ENCODE measurements at places on chromosomes 3 and 15.

DNA sequence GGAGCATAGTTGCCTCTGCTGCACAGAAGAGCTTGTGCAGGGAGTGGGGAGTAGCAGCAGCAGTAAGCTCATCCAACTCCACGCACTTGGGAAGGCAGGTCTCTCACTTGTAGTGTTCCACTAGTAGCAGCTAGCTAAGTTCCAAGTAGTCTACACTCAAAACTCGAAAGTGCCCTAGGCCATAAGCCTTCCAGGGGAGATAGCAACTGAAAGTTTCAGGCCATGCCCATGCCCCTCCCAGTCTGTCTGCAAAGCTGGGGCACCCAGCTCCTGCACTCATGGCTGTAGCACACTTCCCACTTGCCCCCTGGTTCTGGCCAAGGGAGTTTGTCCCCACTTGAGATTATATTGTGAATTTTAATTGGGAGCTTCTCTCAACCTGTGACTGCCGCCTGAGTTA lies 57.5 kb downstream of the MFSD1 start:
- DNase-seq: no peak

DNA sequence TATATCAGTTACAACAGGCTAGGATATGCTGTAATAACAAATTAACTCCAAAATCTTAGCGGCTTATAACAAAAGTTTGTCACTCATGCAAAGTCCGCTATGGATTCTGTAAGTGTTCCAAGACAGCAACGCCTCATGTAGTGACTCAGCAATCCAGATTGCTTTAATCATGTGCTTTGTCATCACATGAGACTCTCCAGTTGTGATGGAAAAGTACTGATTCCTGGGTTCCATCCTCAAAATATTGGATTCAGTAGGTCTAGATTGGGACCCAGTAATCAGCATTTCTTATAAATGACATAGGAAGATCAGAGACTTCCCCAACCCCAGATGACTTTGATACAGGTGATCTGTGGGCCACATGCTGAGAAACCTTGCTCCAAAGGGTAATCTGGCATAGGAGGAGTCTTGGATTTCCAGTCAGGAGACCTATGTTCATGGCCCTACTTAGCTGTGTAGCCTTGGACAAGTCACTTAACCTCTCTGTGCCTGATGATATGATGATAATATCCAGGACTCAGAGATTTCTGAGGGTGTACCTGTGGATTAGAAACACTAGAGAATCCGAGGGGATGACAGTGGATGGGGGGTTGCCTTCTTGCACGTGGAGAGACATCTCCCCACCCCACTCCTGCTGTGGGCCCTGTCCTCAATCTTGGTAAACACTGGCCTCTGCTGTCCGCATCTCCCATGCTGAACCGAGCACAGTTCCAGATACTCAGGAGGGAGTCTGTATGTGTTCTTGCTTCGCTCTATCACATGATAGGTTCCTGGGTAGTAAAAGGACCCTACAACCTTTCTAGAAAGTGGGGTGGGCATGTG lies 65.5 kb downstream of the CORO2B start:
- no peak for DNase-seq

DNA sequence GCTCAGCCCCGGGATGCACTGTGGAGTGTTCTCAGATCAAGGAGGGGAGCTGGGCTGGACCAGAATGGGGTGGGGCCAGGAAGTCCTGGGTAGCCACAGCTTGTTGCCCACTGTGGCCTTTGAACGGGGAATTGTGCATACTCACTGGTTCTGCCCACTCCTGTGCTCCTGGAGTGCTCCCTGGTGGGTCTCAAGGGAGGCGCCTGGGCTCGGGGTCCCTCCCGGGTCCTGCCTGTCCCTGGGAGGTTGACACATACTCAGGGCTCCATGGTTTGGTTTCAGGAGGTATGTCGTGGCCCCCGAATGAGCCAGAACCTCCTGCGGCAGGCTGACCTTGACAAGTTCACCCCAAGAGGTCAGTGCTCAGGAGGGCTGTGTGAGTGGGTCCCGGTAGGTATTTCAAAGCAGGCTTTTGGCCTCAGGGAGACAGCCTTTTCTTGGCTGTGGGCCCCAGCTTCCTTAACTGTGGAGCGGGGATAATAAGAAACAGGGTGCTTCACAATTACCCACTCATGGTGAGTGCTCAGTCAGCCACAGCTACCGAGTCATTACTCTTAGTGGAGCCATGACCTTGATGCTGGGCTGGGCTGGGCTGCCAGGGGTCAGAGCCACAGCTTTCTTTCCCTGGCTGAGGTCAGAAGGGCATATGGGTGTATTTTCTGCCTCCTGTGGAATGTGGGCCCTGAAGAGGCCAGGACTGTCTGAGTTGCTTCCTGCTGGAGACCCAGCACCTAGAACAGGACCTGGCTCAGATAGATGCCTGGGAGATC lies 7.6 kb downstream of the DNAH1 start:
- no peak for DNase-seq

GRCh38 chr3:57709559-57709958 lies 16.7 kb upstream of the DENND6A start:
- no peak for DNase-seq

GRCh38 chr3:54188176-54188791 lies 65.9 kb downstream of the CACNA2D3 start:
- no peak for DNase-seq

GRCh38 chr3:153372326-153372725 lies 210.3 kb downstream of the RAP2B start:
- no peak for DNase-seq

DNA sequence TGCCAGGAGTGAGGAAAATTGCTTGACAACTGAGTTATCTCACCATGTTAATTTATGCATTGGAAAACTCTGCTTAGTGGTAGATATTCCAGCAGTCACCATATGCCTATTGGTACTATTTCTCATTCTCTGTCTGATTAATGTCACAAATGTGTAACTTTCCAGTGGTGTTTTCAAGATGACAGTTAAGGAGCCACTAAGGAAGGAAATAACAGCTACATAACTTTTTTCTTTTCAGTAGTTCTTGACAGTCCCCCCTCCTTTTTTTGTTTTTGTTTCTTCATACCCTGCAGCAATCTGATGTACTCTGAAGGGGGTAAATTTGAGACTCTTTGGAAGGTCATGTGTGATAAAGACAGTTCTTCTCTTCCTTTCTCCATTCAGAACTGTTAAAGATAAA lies 13.1 kb downstream of the RASA2 start:
- DNase-seq: no peak

GRCh38 chr3:117485841-117486240 lies 776.3 kb downstream of the TUSC7 start:
- DNase-seq: no peak

GRCh38 chr3:183210862-183211341 lies 42.2 kb upstream of the B3GNT5 start:
- no peak for DNase-seq

DNA sequence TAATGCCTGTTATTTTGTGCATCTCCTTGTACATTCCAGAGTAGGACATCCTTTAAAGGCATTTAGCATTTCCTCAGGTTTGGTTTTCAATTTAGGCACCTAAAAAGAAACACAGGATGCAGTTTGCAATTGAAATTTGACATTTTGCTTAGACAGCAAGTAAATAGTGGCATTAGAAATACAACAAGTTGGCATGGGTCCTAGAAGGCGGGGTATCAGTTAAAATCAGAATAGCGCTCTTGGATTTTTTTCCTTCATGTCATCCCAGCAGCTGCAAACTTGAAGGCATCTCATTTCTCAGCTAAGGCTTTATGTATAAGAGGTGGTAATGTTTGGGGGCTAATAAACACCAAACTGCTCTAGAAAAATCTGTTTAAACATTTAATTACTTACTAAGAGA lies 47.5 kb upstream of the SKOR1 start:
- no peak for DNase-seq

GRCh38 chr3:10223676-10224639 lies 24.3 kb upstream of the TATDN2 start:
- no peak for DNase-seq

GRCh38 chr15:100890850-100891249 lies 11.2 kb downstream of the ALDH1A3 start:
- no peak for DNase-seq

GRCh38 chr15:63979262-63979793 lies 67.0 kb downstream of the DAPK2 start:
- no peak for DNase-seq

DNA sequence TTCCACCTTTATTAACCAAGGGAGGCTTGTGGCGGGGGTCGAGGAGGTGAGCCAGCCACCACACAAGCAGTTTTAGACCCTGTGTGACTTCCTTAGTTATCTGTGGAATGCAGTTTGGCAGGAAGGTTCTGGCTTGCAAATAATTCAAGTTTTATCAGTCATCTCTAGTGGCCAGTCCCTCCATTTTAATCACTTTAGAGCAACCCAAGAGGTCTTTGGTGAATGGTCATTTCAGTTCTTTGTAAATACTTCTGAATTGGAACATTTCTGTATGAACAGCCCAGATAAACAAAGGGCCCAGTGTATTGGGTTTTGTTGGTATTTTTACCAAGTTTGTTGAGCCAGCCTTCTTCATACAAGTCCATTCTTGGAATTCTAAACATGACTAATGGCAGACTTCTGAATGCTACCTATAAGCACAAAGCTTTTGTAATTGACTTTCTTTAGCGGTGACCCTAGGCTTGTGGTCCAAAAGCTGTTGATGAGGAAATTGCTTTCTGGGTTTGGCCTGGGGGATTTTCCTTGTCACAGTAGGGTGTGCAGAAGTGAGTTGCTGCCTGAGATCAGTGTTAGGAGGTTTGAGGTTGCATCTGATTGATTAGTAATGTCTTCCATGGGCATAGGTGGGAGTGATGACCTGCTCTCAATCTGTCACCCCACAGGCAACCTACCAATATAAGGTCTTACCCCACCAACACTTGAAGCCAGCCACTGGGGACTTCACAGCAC lies 193.3 kb upstream of the TOPAZ1 start:
- no peak for DNase-seq

DNA sequence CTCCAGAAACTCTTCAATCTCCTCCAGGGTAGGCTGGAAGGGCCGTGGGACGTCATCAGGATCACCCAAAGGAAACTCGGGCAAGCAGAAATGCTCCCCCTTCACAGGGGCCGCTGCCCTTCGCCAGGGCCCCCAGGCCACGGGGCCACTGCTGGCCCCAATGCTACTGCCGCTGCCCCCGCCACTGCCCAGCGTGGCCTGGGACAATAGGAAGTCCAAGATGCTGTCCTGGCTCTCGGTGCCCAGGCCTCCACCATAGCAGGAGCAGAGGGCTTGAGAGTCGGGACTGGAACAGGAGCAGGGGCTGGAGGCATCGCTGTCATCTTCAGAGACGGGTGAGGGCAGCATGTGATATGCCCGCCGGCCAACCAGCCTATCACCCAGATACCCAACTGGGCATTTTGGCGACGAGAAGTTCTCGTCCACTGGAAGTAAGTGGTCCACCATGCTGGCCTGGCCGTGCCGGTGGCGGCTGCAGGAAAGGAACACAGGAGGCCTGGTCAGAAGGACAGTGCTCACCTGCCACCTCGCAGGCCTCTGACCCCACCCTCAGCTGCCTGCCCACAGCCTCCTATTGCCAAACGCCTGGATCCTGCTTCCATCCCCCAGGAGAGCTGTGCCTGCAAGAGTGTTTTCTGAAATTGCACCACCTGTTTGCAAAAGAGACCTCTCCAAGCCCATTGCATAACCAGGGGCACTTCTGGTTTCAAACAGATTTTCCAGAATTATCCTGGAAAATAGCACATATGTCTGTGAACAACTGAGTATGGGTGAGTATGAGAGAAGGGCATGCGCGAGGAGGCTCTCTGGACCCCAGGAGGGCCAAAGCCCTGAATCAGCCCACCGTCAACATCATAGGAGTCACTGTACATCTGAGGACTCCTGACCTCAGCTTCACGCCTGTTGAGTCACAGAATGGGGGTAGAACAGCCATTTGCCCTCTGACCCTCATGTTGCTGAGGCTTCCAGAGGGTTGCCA lies 4.4 kb downstream of the KLF15 start:
- DNase-seq: no peak

GRCh38 chr3:29064085-29064484 lies 216.8 kb upstream of the RBMS3 start:
- DNase-seq: no peak

DNA sequence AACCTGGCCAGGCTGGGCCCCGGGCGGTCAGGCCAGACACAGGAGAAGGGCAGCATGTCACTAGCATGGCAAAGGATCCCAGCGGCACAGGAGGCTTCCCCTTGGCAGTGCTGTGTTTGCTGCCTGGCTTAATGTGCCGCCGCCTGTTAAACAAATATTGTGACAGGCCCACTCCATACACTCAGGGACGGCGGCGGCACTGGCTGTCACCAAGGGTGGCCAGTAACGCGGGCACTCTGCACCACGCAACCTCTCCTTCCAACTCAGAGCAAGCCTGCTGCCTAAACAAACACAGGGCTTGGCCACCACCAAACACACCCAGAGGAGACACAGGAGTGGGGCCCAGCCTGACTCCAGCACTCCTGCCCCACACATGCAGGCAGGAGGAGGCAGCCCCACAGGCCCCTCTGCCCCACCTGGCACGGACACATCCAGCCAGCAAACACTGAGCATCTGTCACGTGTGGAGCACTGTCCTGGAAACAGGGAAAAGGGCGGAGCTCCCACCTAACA lies 48.0 kb downstream of the TPRA1 start:
- DNase-seq: peak; percentile 91

DNA sequence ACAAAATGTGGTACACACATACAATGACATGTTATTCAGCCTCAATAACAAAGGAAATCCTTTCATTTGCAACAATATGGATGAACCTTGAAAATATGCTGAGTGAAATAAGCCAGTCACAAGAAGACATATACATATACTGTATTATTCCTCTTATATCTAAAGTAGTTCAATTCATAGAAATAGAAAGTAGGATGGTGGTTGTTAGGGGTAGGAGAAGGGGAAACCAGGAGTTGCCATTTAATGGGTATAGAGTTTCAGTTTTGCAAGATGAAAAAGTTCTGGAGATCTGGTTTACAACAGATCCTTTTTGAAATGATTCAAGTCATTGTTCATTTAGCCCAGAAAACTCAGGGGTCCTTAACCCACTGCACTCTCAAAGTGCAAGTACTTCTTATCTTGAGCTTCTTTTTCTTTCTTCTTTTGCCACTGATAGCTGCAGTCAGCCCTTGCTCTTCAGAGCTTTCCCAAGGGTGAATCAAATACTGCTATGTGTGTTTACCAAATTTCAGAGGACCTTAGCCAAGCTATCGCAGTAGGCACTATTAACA lies 208.0 kb upstream of the EOMES start:
- DNase-seq: no peak

DNA sequence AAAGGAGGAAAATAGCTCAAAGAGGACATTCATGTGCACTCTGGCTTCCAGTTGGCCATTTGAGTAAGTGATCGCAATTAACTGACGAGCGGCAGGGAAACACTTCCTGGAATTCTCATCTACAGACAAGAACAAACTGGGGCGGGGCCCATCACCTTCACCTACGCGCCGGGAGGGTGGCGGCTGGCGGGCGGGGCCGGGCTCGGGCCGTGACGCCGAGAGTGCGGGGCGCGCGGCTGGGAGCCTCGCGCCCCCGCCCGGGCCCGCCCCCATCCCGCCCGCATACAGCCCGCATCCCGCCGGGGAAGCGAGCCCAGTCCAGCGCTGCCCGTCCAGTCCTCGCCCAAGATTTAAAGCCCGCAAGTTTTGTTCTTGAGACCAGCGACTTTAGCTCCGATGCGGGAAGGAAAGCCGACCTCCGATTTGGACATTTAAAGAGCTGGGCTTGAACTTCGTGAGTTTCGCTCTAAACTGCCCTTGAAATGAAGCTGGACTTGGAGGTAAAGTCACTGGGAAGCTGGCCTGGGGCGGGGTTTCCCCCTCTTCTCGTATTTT lies at the start of gene B3GNT5:
Gene B3GNT5, plus strand, starts transcription at position 281 of the 555 bp plus-strand sequence. CDS start 16,546 bp downstream, outside the sequence.
- no peak for DNase-seq

- DNase-seq: no peak
Observed at GRCh38 chr3:127613406-127613805, 15.2 kb downstream of the MCM2 start.

- no peak for DNase-seq
Observed at GRCh38 chr15:31195871-31196270, 94.3 kb upstream of the TRPM1 start.

GRCh38 chr3:120894316-120895057 lies 13.5 kb upstream of the STXBP5L start:
- DNase-seq: no peak

Measured in NCI-H1092 (cell line).